Fibroblast of skin of left biceps (primary cell): ENCODE measurements at places on chromosomes 12 and 14.

DNA sequence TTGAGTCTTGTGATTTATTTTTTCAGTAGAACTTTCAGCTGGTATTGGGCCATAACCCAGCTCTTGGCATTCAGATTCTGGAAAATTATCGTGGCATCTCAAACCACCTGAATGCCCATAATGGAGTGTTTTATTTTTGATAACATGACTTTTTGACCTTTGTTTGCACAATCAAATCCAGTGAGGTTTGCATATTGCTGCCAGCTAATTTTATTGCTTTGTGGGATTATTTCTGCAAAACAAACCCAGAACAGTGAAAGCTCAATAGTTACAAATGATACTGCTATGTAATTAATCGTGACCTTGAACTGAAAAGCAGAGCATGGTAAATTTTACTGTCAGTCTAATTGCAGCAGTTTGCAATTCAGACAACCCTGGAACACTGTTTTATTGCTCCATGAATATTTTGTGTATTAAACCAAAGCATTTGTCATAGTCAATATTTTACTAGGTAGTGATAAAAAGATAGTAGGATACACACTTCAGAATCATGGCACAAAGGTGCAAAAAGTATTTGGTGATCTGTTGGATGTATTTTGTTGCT, 255.2 kb upstream of the NAV3 start:
- DNase-seq, result no peak

- DNase-seq, result no peak
Observed at GRCh38 chr12:107377596-107378385, 284.4 kb upstream of the CRY1 start.

GRCh38 chr12:57672801-57673200, 21.1 kb upstream of the OS9 start:
- DNase-seq, result no peak

DNA sequence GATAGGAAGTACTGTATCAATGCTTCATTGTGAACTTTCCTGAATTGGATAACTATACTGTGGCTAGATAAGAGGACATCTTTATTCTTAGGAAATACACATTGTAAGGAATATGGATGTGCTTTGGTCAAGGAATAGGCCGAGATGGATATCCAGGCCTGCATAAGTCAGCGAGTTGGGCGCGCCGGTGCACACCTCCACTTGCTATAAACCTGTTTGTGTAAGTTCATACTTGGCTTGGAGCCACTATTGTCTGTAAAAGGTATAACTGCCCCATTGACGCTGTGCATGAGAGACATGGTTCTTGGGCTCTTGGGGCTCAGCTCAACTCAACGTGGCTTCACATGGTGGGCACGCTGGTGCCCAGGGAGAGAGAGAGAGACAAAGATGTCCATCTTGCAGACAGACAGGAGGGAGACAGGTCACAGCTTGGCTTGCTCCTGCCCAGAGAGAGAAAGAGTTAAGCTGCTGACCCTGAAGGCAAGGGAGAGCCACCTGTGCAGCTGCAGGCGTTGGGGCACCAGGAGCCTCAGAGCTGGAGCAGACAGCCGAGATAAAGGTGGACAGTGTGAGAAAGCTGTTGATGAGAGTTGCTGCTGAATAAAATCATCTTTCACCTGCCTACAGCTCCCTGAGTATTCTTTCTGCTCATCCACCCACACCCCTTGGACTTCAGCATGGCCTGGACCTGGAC, 34.1 kb upstream of the COCH start:
- DNase-seq, result no peak

GRCh38 chr14:71592361-71592760, 339.9 kb upstream of the RGS6 start:
- no peak for DNase-seq

GRCh38 chr12:126667339-126667738, 1599.6 kb upstream of the TMEM132C start:
- DNase-seq, result peak; percentile 23

DNA sequence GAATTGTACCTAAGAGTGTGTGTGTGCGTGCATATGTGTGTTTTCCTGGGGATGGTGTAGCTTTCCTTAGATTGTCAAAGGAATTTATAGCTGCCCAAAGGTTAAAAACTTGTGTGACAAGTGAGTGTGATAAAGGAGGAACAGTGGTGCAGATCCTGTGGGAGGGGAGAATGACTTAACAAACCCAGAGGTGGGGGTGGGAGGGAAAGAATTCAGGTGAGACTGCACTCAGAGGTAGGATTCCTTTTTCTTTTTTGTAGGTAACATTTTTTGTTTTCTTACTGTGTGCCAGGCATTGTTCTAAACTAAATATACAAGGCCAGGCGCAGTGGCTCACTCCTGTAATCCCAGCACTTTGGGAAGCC, 45.3 kb upstream of the SINHCAF start:
- DNase-seq, result no peak

- no peak for DNase-seq
Observed at GRCh38 chr12:40336573-40337199, 111.9 kb downstream of the LRRK2 start.

- DNase-seq, result no peak
Observed at GRCh38 chr14:85198001-85198400, 331.9 kb upstream of the FLRT2 start.

GRCh38 chr12:30482650-30483049, 213.0 kb downstream of the IPO8 start:
- no peak for DNase-seq

DNA sequence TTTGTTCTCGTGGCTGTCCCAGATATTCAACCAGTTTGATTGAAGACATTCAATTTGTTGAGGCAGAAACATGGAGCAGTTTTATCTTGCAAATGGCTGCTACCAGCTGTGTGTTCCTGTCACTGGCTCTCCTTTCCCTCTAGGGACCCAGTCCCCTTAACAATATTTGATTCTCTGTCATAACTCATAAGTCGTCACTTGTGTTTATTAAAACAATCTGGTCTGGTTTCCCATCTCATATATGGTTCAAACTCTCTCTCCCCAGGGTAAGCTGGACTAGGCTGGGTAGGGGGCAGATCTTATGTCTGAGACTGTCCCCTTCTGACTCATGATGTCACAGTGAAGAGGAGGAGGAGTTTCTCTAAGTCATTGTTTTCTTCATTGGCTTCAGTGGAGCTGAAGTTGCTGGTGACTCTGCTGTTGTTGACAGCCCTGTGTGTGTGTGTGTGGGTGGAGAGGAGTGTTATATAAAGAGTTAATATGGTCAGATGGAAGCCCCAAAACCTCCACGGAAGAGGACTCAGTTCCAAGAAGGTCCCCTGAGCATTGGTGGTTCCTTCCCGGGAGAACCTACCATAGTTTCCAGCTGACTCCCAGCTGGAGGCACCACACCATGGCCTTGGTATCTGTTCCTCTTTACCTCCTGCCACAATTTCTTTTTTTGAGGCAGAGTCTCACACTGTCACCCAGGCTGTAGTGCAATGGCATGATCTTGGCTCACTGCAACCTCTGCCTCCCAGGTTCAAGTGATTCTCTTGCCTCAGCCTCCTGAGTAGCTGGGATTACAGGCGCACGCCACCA, 16.1 kb upstream of the GNG2 start:
- no peak for DNase-seq

- peak; percentile 68 for DNase-seq
Observed at GRCh38 chr12:5665615-5666014, 233.7 kb downstream of the NTF3 start.

- no peak for DNase-seq
Observed at GRCh38 chr14:24465368-24465767, 22.8 kb upstream of the SDR39U1 start.

GRCh38 chr12:132836795-132837331, 8.2 kb upstream of the GOLGA3 start:
- no peak for DNase-seq

DNA sequence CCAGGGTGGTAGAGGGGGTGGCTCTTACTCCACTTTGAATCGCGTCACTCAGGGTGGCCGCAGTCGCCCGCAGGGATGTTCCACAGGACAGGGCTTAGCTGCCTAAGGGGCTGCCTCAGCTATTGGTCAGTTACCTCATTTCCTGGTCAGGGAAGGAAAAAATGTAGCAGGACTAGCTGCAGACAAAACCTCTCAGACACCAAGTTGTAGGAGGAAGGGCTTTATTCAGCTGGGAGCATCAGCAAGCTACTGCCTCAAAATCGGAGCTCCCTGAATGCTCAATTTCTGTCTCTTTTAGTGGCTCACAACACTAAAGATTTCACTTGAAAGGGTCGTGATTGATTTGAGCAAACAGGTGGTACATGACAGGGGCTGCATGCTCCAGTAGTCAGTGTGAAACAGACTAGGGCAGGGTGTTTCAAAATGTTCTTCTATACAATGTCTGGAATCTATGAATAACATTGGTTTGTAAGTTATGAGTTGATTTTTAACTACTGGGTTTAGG, 6.4 kb upstream of the CLEC6A start:
- DNase-seq, result no peak

DNA sequence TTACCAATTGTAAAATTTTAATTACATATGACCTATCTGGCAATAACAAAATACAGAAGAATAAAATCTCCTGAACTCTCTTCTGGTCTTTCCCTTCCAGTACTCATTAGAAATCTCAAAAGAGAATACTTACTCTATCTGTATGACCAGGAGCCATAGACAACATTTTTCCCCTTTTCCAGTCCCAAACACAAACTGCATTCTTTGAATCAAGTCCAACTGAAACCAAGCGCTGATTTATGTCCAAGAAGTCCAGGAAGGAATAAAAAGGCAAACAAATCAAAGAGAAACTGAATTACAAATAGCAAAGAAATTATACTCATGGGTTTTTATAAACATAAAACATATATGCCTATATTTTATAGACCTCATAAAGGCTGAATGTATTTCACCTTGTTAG, 46.7 kb downstream of the EML5 start:
- no peak for DNase-seq

GRCh38 chr12:68621472-68622081, 10.9 kb downstream of the RAP1B start:
- DNase-seq, result no peak

- no peak for DNase-seq
Observed at GRCh38 chr12:52912711-52913430, 8.0 kb upstream of the KRT8 start.

DNA sequence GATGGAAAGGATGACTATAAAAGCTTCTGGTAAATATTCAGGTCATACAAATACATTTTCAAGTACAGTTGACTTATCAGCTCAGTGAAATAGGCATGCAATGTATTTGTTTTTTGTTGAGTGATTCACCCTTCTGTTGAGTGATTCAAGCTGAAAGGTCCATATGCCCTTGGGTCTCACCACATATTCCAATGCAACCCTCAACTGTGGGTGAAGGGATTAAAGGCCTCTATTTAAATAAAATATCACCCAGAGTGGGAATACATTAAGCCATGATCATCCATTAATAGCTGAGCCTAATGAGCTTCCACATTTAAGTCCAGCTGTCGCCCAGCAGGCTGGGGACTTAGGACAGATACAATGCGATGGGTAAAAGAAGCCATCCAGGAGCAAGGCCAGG, 120.2 kb downstream of the CRACR2A start:
- DNase-seq, result no peak
